Substantia nigra (tissue), 51 donors: ENCODE measurements at places on chromosomes 16 and 17.

DNA sequence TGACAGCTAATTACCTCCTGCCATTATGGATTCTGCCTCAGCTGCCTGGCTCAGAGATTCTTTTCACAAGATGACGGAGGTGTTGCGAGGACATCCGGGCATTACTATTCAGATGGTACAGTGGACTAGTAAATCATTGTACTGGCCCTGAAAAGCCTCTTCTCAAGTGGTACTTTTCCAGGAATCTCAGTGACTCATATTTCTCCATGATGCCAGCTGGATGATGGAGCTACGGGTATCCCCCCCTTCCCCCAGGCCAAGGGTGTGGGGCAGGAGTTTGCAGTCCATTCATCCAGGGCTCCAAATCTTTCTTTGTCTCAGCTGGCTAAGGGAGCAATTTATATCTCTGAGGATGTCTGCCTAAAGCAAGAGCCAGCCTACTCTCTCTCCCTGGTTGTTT lies 107.7 kb upstream of the GPR139 start:
- DNase-seq = no peak

DNA sequence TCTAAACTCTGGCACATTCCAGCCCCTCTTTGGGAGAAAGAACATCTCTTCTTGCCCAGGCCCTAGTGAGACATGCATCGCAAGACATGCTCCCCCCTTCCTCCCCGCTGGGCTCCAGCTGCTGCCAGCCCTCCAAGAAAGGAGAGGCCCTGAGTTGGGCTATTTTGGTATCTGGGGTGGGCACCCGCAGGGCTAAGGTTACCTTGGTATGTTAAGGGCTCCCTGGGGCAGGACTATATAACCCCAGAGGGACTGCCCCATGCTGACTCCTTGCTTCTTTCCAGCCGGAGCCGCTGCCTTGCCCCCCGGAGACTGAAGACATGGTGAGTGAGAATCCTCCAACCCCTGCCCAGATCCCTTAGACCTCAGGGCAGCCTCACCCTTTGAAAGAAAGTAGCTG lies at the start of gene MYL11:
Gene MYL11 (plus strand): TSS at position 265 of the 400 bp plus-strand sequence. CDS start 56 bp downstream, at position 321.
- DNase-seq = no peak

GRCh38 chr17:73950593-73950914 lies 252.9 kb upstream of the RPL38 start:
- DNase-seq = no peak

GRCh38 chr17:81386141-81386645 lies 9.1 kb upstream of the BAHCC1 start:
- no peak for DNase-seq

DNA sequence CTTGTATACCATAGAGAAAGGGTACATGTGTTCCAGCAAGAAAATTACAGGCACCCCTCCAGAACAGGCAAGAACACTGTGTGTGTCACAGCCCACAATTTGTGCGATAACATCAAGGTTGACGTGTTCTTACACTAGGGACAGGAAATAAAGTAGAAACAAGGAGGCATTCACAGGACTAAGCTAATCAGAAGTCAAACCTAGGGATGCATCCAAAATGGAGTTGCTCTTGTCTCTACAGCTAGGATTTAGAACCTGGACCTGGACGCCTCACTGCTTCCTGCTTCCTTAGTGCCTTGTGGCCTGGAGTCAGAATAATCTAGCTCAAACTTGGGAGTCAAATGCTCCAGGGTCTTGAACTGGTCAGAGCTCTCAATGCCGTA lies 41.3 kb downstream of the GINS3 start:
- DNase-seq = no peak

- DNase-seq = no peak
These were observed 2.2 kb upstream of the PLEKHH3 start for GRCh38 chr17:42678951-42679491.

GRCh38 chr16:1823821-1824220 lies 2.8 kb downstream of the HAGH start:
- DNase-seq = no peak

GRCh38 chr17:37361543-37361942 lies 14.2 kb upstream of the C17orf78 start:
- no peak for DNase-seq

- no peak for DNase-seq
These were observed 668 bp downstream of the ATPAF2 start for GRCh38 chr17:18038149-18038850.

DNA sequence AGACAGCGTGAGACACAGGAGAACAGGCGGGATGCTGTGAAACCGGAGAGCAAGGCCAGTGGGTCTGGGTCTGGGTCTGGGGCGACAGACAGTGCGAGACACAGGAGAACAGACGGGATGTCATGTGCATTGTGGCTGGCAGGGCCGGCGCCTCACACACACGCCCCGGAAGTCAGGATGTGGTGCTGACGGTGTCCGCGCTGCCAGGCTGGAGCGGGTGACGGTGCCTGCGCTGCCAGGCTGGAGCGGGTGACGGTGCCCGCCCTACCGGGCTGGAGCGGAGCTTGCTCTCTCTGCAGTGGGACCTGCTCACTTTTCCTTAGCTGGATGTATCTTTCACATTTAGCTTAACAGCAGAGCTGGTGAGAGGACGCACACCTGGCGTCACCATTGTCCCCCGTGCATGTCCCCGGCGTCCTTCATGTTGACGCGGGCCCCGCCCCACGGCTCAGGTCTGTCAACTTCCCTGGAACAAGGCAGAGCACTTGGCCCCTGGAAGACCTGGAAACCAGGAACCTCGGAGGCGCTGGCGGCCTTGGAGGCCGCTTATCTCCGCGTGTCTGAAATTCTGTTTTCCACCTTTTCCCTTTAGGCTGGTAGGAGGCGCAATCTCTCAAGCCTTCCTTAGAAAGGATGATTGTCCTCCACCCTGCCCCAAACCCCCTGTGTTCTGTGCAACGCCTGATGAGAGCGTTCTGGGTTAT lies 43.0 kb upstream of the ZNF750 start:
- DNase-seq = no peak

GRCh38 chr16:31025339-31025738 lies 8.0 kb upstream of the STX4 start:
- DNase-seq = no peak

- DNase-seq = no peak
These were observed 120.5 kb downstream of the CLEC16A start for GRCh38 chr16:11064851-11065250.
